ENCODE measurements at places on chromosomes 6 and 20.

DNA sequence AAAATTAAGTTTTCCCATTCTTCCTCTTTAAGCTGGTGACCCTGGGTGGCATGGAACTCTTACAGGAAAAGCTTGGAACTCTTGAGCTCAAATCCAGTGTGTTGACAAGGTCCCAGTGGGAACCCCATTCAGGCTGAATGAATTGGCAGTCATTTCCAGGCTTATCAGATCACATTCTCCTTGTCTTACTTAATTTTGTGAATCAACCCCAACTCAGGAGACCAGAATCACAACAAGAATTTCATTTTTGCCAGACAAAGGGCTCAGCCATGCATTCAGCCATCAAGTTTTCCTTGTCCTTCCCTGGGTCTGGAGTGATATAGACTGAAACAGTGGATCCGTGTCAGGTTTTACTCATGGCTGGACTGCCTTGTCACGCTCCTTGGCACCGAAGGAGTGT is 92.1 kb upstream of the EEF1E1 start:
- DNase-seq, result no peak

GRCh38 chr6:17730078-17730704 is 23.5 kb upstream of the NUP153 start:
- DNase-seq, result no peak

DNA sequence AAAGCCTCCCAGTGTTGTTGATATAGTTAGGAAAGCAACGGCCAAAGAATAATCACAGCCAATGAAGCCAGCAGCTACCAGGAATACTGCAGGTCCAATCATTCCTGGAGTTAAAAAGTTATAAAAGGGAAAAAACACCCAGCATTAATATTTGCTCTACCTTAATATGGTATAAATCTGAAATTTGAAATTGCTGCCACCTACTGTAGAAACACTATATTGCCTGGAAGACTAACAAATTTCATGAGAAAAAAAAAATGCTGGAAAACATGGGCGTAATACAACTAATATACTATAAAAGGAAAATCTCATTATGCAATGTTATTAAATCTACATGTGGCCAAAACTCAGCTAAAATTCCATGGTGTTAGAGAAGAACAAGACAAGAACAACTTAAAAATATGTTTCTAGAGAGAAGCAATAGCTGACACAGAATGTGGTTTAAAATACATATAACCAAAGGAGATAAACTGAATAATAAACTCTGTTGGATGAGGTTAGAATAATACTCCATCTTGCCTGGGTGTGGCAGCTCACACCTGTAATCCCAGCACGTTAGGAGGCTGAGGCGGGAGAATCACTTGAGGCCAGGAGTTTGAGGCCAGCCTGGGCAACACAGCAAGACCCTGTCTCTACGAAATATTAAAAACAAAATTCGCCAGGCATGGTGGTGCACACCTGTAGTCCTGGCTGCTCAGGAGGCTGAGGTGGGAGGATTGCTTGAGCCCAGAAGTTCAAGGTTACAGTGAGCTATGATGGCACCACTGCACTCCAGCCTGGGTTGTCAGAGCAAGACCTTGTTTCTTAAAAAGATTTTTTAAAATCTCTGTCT is 43.1 kb downstream of the SLC17A5 start:
- no peak for DNase-seq

DNA sequence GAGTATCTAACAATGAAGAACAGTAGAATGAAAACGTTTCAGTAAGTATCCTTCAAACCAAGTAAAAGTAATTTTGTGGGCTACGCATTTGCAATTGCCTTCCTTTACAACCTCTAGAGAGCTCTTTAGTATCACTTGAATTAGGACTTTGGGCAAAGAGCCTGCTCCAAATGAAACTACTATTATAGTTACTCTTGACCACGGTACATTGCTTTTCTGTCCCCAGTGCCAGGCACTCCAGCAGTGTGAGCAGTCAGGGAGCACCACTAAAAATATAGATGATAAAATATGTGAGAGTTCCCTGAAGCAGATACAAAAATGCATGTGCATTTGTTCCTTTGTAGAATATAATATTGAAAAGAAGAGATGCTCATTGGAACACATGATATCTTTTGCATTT is 450.1 kb upstream of the MANEA start:
- no peak for DNase-seq

GRCh38 chr20:37864298-37864697 is 38.6 kb upstream of the VSTM2L start:
- DNase-seq, result no peak

All from stimulated activated CD4-positive, alpha-beta T cell treated with anti-CD3 and anti-CD28 coated beads, Interleukin-15, amount 100 ng/mL, for 48 hours (primary cell).